ENCODE measurements at places on chromosomes 12 and 14.

DNA sequence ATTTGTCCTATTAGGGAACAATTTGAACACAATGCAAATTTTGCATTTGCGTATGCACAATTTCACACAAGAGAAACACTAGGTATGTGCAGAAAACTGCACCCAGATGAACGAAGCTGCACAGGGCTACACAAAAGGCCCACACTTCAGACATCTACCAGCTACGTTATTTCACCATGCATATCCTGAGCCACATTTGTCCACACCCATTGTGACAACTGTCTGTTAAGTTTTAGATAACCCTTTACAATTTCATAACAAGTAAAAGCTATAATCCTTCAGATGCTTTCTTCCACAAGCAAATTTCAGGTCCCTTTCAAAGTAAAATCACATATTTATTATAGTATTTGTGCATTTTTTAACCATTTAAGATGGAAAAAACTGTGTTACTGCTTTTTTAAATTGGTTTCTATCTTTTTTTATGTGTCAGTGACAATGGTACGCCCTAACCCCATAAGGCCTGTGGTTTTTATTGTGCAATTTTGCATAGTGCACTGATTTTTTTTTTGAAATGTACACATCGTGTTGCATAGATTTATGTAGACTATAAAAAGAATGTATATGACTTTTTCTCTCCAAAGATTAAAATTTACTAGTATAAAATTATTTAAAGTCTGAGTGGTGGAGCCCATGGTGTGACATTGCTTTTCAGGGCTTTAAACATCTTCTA lies 87.8 kb upstream of the BTG1 start:
- no peak for DNase-seq

DNA sequence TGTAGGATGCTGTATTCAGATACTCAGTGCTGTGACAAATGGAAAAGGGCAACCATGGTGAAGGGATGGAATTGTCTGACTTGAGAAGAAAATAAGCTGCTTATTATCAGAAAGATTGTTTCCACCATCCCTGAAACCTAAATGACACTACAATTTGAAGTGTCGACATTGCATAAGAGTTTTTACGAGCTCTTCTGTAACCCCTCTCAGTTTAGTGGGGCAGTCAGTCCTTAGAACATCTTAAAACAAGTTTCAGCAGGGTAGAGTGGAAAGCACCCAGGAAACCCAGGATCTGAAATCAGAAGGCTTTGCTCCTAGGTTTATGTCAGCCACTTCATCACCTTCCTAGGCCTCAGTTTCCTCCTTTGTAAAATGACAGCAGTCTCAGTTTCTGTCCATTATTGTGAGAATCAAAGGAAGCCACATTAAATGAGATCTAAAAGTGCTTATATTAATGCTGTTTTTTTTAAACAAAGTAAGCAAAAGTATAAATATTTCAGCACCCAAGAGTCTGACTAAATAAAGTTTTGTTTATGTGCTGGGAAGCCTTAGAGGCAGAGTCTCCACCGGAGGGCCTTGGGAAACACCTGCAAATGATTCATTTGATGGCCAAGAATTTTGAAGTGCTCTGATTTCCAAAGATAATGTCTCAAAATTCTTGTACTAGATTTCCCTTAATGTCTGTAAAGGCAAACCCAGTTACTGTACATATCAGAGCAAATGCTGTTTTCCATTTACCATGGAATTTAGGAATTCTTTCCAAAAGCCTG lies 1.8 kb downstream of the IFT43 start:
- no peak for DNase-seq

GRCh38 chr14:102316338-102316742 lies 3.2 kb upstream of the ZNF839 start:
- no peak for DNase-seq

DNA sequence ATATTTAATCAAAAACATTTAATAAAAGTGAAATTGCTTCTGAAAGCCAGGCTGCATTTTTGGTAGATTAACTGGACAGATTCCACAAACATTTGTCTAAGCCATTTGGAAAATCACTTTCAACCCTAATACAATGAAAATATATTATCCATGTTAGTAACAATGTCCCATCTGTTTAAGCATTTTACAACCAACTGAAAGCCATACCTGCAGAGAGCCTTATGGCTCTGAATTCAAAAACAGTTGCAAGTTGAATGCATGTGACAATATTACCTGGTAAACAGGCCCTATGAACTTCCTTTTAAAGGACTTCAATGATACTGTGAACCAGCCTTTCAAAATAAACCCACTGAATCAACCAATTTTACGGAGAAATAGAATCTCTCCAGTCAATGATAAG lies 468.1 kb downstream of the BTG1 start:
- no peak for DNase-seq

DNA sequence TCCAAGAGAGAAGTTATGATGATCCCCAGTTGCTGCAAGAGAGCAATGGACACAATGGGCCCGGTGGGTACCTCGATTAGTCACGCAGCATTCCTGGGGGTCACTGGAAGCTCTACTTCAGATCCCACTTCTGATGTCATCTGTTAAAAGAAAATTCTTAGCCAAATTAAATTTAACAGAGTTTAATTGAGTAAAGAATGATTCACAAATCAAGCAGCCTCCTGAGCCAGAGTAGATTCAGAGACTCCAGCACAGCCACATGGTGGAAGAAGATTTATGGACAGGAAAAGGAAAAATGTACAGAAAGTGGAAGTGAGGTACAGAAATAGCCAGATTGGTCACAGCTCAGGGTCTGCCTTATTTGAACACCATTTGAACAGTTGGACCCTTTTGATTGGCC lies 107.5 kb downstream of the SPTSSA start:
- DNase-seq: no peak

DNA sequence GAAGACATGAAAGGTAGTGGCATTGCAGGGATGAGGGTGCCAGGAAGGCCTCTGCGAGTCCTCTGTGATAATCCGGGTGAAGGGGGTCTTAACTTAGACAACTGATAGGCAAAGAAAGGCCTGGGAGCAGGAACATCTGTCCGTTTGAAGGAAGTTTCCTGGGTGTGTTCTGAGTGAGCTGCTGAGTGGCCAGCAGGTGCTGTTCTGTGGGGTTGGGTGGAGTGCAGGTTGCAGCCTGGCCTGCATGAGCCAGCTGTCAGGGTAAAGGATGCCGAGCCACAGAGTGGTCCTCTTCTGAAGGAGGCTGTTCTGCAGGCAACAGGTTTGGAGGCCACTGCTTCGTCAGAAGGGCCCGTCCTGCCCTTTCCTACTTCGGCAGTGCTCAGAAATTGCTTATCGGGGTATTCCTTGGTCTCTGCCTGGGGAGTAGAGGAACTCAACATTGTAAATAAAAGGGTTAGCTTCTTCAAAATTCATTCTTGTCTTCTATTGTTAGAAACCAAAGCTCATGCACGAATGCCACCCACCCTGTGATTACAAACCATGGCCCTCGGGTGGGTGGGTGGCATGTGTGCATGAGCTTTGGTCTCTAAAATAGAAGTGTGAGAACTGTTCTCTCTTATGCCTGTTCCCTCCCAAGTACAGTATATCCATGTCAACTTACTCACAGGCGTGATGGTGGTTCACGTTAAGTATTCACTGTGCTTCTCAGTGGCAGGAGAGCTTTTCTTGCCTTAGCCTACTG lies 118.9 kb downstream of the CHST11 start:
- DNase-seq: no peak

- DNase-seq: no peak
Observed at GRCh38 chr12:49536526-49537071, 2.2 kb upstream of the KCNH3 start.

- DNase-seq: no peak
Observed at GRCh38 chr12:2229661-2230539, 177.1 kb downstream of the CACNA1C start.

DNA sequence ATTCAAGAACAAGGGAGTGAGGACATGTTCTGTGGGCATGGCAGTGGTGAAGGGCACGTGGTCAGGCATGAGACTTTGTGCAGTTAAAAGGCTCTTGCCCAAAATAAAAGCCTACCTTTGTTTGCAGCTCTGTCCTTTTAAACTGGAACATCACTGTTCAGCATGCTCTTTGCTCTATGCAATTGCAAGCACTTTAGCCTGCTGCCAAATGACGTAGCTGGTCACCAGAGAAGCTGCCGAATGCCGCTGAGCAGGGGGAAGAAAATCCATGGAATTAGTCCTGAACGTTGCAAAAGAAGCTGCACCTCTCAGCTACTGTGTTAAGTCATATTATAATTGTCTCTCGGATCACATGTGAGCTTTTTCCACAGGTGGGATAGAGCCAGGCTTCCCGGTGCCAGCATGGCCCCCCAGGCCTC lies 176.3 kb upstream of the DIO2 start:
- DNase-seq: no peak

DNA sequence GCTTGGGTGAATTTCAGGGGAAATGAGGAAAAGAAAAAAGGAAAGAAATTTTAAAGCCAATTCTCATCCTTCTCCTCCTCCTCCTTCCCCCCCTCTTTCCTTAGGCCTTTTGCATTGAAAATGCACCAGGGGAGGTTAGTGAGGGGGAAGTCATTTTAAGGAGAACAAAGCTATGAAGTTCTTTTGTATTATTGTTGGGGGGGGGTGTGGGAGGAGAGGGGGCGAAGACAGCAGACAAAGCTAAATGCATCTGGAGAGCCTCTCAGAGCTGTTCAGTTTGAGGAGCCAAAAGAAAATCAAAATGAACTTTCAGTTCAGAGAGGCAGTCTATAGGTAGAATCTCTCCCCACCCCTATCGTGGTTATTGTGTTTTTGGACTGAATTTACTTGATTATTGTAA lies 1.9 kb downstream of the HOXC4 start:
- no peak for DNase-seq

DNA sequence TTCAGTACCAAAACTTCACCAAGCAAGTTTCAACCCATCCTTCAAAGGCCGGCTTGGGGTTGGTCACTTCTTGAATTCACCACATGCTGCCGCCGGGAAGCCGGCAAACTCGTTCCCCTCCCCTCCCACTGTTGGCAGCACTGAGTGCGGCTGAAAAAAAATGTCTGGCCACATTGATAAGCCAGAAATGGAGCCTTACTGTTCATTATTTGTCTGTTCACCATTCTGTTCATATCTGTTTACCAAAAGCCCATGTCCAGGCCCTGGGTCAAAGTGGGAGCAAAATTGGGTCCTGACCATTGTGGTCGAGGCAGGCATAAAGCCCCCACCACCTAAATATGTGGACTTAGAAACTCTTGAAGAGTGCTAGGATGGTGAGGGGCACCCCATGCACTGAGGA lies 7.3 kb upstream of the HSP90AA1 start:
- no peak for DNase-seq

GRCh38 chr12:65611396-65611795 lies 212.9 kb upstream of the HMGA2 start:
- DNase-seq: no peak

DNA sequence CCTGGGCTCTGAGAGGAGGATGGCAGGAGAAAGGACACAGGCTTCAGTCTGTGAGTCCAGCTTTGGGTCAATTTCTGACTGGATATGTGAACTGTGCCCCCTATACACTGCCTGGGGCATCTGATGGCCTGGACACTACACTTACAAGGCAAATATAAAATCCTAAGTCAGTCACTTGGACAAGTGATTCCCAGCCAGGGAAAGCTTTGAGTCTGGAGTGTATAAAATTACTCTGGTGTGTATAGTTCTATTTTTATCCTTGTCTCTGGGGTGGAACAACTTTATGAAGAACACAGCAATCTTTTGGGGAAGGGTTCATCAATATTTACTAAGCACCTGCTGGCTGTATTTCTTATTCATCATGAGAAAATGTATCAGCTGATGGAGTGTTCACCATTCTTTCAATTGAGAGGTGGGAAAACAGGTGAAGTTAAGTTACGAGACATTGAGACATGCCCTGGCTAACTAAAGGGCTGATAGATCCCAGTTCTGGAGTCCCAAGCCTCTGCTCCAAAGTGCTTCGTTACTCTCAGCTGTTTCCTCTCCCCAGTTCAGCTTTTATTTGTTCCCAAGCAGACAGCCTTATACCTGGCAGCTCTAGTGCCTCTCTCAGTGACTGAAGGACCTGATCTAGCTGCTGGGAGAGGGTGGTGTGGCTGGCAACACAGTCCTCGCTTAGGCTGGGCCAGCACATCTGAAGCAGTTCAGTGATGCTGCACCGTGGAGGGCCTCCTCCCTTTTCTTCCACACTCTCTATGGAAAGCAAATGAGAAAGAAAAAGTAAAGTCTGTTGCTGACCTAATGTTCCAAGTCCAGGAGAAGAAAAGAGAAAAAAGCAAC lies 30.9 kb downstream of the ZFYVE26 start:
- DNase-seq: no peak

- DNase-seq: no peak
Observed at GRCh38 chr12:124359671-124360581, 65.0 kb downstream of the RFLNA start.

- DNase-seq: no peak
Observed at GRCh38 chr14:23364164-23365035, 572 bp downstream of the EFS start.

DNA sequence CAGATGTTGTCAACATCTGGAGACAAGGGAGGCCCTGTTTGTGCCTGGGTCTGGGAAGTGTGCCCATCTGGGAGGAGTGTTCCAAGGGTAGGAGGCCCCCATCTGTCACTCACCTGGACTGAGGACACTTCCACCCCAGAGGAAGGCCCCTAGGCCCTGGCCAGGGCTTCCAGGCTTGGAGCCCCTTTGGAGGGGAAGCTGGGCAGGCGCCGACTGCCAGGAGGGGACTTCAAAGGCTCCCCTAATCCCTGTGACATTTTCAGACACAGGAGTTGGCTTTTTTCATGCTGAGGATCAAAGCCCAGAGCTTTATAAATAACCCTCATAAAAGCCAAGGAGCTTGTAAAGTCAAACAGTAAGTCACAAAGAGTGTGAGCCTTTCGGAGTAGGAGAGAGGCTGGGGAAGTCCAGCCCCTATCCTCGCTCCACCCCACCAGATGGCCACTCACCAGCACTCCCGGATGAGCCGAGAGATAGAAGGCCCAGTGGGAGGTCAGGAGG lies 17.6 kb upstream of the FAM222A start:
- DNase-seq: no peak

DNA sequence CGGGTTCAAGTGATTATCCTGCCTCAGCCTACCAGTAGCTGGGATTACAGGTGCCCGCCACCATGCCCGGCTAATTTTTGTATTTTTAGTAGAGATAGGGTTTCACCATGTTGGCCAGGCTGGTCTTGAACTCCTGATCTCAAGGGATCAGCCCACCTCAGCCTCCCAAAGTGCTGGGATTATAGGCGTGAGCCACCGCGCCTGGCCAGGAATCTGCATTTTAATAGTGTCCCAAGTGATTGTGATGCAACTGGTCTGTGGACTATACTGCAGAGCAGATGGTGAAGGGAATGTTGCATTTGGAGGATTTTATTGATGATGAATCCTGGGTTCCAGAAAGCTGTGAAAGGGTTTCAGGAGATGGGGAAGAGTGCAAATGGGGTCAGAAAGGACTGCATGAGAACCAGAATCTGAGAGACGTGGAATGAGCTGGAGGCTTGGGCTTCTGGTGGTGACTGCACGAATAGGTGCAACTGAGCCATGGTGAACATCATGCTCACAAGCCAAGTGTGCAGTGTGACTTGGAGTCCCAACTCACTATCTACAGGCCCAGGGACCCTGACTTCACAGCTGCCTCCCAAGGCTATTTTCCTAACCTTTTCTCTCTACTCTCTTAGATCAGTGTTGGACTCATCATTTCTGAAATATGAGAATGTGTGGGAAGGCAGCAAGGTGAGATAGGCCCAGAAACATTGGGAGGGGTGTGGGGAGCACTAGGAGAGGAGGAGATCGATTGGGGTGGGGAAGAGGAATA lies 4.5 kb downstream of the RPS26 start:
- DNase-seq: no peak

GRCh38 chr14:95445161-95445560 lies 71.3 kb downstream of the SYNE3 start:
- no peak for DNase-seq

GRCh38 chr14:23124337-23124954 lies 5.4 kb upstream of the CEBPE start:
- DNase-seq: no peak
